ENCODE measurements at places on chromosomes 11 and 22.

DNA sequence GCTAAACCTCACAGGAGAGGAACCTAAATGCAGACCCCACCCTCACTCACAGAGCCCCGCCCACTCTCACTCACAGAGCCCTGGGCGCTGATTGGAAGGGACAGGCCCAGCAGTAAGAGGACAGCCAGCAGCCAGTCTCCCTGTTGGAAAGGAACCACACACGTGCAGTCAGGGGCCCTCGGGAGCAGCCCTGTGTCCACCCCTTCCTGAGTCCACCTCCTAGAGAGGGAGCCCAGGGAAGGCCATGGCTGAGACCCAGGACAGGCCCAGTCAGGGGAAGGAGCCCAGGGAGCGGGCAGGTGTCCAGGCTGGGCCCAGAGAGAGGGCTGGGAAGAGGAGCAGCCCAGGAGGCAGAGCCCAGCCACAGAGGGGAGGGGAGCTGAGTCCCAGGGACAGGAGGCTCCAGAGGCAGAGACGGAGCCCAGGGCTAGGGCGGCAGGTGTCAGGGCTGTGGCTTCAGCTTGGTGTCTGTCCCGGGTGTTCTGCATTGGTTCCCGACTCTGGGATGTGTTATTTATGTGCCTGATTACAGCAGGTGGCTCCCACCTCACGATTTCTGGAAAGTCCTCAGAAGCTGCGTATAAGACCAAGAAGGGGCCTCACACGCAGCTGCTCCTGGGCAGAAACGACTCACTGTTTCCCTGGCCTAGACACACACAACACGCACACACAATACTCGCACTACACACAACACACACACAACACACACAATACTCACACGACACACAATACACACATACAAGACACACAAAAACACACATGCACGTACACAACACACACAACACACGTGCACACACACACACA, 9.0 kb upstream of the APOBEC3H start:
- no peak for DNase-seq

DNA sequence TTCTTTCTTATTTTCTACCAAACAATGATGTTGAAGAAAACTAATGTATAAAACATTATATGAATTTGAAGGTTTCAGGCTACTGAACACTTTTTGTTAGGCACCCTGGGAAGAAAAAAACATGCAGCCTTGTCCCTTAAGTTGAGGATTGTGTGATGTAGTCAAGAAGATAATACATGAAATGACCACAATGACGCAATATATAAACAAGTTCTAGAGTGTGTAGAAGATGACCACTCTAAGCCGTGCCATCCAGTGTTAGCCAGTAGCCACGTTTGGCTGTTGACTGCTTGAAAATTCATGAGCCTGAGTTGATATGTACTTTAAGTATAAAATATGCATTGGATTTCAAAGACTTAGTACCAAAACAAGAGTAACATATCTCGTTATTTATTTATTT, 16.2 kb downstream of the SWAP70 start:
- no peak for DNase-seq

DNA sequence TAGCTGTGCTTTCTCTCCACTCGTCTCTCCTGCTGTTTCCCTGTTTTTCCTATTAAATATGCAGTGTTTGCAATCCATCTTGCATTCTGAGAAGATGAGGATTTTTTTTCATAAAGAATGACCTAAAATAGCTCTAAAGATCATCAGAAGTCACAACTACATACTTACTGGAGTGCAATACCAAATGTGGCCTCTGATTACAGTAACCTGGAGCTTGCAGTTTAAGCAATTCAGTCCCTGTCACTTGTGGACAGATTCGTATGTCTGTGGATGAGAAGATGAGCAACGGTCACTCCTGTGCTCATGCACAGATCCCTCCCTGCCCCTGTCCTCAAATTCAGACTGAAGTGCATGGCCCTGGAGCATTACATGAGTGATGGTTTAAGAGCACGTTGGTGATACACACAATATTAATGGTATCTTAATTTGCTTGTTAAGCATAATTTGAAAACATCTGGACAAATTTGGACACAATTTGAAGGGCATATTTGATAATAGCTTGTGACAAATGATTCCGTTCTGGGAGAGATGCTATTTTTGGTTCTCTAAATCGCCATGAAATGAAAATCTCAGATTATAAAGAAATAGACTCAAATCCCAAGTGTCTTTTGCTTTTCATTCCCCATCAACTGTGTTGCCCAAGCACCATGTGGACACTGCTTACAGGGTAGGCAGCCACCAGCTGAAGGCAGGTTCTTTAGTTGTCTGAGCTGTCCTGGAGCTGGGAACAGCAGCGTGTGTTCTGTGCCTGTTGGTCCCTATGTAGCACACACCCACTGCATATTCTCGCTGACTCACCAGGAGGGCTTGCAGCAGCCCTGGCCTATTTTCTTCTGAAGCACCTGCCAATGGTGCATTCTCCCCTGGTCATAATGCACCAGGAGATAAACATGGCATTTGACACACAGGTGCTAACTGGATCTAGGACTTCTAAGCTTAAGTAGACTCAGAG, 32.6 kb upstream of the PRAME start:
- no peak for DNase-seq

GRCh38 chr22:38124236-38124974, 13.9 kb upstream of the BAIAP2L2 start:
- peak; percentile 68 for DNase-seq

GRCh38 chr22:32823024-32823730, 21.7 kb downstream of the TIMP3 start:
- DNase-seq: no peak

- no peak for DNase-seq
Observed at GRCh38 chr22:46455446-46455845, 82.0 kb downstream of the CELSR1 start.

GRCh38 chr22:45600790-45601730, 70.6 kb upstream of the ATXN10 start:
- DNase-seq: no peak

- DNase-seq: no peak
Observed at GRCh38 chr11:18633256-18634139, 644 bp downstream of the SPTY2D1 start.

- DNase-seq: peak; percentile 8
Observed at GRCh38 chr11:116446048-116446941, 326.5 kb downstream of the BUD13 start.

DNA sequence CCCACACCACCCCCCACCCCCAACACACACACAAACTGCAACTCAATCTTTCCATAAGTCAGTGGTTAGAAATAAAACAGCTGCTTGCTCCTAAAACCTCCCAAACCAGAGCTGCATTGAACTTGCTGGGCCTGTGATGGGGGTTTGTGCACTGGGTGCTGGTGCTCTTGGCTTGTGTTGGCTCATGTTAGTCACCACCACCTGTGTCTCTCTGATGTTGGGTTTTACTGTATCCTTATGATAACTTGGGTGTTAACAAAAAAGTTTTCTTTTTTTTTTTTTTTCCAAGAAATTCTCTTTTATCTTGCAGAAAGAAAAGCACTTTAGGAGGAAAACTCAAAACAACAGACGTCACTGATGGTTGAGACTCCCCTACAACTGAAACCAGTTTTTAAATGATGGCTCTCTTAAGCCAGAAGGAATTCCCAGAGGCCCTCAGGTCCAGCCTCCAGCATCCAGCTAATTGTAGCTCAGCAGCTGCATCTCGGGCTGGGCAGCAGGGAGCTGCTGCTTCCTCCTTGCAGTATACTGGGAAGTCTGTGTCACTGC, 79.9 kb upstream of the DRD2 start:
- no peak for DNase-seq

DNA sequence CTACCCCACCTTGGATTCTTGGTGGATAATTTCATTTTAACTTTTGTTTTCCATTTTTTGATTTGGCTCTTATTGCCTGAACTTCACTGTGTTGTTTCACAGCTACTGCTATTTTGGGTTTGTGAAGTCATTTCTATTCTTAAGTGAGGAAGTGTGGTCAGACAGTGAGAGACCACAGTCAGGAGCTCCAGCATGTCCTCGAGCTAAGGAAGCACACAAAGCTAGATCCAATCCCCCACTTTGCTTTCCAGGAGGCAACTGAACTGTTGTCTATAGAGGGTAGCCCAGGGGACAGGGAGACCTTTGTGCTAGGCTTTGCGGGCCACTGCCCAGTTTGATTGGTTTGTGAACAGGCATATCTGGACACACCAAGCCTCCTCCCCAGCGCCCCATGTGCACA, 251.8 kb upstream of the KIRREL3 start:
- no peak for DNase-seq

GRCh38 chr11:44770401-44770800, 43.6 kb downstream of the TSPAN18 start:
- DNase-seq: no peak

DNA sequence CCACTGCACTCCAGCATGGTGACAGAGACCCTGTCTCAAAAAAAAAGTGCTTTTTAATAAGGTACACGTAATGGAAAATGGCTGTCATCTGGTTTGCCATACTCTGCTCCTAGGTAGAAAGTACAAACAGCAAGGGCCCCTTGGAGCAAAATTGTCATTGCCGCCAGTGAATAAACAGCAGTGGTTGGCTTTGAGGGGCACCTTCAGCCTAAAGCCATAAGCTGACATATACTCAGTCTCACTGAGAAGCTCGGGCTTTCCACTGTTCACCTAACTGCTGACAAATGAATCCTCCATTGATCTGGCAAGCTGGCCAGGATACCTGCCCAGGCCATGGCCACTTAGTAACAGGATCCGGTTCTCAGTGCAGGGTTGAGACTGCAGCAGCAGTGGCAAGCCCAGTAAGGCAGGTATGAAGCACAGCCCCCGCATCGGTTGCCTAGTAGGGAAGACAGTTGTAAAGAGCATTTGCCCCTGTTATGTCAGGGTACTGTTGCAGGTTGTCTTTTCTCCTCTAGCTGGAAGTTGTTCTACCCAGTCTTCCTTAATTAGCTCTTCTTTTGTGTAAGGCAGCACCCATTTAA, 38.8 kb downstream of the MARK2 start:
- no peak for DNase-seq

- DNase-seq: peak; percentile 95
Observed at GRCh38 chr11:14422052-14422813, 63.2 kb upstream of the RRAS2 start.

- no peak for DNase-seq
Observed at GRCh38 chr11:2198621-2199365, 27.2 kb upstream of the TH start.

GRCh38 chr11:73141309-73142127, 600 bp downstream of the FCHSD2 start:
- DNase-seq: peak; percentile 55

DNA sequence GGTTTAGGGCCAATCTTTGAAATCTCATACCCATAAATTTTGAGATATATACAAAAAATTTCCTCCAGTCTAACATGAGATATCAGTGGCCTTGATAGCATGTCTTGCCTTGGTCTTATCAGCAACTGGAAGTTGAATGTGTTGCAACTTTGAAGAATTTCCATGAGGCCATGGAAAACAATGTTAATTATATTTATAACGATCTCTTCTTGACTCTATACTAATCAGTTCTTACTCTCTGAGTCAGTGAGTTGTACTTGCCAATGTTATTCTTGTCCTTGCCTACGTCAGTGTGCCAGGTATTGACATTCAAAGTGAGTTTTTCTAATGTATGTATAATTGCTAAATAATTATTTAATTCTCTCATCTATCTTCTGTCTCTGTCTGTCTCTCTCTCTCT, 535.1 kb downstream of the KCNA4 start:
- DNase-seq: no peak

GRCh38 chr11:70568814-70569617, 170.7 kb downstream of the CTTN start:
- no peak for DNase-seq
